ENCODE measurements at places on chromosomes 11 and 22.

- DNase-seq = no peak
Measured at GRCh38 chr11:70627219-70627618, 228.9 kb downstream of the CTTN start.

GRCh38 chr11:108788565-108789199 lies 123.8 kb downstream of the DDX10 start:
- DNase-seq = no peak

GRCh38 chr11:14539982-14540421 lies 19.8 kb upstream of the PSMA1 start:
- DNase-seq = no peak

- no peak for DNase-seq
Measured at GRCh38 chr11:117127171-117127901, 16.8 kb upstream of the PAFAH1B2 start.

DNA sequence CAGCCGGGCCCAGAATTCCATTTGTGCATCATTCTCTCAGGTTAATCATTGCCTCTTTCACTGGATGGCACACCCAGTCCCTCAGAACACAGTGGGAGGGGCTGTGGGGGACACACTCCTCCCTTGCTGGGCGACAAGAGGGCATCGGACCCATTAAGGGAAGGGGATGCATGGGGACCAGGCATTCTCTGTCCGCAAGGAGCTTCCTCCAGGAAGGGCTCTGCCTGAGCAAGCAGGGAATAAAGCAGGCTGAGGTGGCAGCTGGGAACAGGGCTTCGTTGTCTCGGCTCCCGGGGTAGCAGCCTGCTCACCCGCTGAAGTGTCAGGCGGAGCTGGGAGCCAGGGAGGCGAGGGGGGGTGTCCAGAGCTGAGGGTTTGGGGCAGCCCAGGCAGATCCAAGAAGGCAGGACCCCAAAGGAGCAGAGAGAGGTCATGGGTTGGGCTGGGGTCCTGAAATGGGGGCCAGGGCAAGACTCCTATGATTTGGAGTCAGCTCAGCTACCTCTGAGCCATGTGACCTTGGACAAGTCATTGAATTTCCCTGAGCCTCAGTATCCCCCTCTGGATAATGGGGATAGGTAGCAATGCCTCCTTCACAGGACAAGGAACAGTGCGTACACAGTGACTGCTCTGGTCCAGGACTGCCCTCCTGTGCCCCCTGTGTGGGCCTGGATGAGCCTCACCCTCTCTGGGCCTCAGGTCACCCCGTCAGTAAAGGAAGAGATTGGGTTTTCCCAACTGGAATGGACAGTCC lies 1.4 kb downstream of the GAL3ST1 start:
- DNase-seq = no peak

Data from activated T-cell treated with anti-CD3 and anti-CD28 coated beads for 4 hours (primary cell).